Occipital lobe (tissue), 3 donors: ENCODE measurements at places on chromosomes 6 and 20.

GRCh38 chr6:143206550-143206949, 145.9 kb downstream of the AIG1 start:
- no peak for DNase-seq

DNA sequence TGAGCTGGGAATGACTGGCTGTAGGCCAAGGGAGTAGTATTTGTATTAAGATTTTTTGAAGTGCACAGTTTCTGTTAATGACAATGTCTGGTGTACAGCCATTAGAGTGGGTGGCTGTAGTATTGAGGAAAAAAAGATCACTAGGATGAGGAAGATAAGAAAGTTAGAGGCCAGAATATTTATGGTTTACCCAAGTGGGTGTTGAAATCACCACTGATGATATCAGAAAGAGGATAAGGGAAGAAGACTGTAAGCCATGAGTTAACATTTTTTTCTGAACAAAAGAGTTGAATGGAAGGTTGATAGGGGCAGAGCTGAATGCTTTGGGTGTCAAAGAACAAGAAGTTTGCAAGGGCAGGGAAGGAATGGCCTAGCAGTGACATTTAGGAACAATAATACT, 104.7 kb downstream of the PRDM13 start:
- DNase-seq = no peak

DNA sequence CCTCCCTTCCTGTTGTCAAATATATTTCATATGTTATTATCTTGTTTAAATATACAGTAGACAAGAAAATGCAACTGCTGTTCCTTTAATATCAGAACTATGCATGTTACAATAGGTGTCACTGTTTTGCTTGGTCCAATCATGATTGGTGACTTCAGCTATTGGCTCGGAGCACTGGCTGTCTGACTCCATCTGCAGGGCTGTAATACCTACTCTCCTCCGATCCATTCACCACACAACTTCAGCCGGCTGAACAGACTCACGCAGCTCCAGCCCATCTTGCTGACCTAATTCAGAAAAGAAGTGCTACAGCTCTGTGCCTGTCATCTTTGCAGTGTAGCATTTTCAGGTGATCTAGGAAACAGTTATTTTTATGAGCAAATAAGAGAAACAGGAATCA, at the start of gene BTBD3:
Gene BTBD3 (plus strand): TSS at position 231 of the 400 bp plus-strand sequence. CDS start 383 bp downstream, outside the sequence.
- peak; percentile 78 for DNase-seq

GRCh38 chr6:53598265-53598907, 53.5 kb upstream of the GCLC start:
- no peak for DNase-seq

DNA sequence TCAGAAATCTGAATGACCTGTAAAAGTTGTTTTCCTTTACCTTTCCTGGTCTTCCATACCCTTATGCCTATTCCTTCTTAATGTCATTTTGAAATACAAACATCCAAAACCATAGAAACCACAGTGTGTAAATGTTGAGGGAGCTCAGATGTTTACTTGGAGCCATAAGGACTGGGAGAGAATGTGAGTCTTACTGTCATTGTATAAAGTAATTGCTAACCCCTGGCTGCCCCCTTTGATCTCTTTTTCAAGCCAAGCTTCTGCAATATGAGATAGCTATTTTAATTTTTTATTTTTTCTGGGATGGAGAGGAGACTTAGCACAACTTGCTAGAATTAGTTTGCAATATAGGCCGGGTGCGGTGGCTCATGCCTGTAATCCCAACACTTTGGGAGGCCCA, 124.4 kb upstream of the AKIRIN2 start:
- DNase-seq = no peak

GRCh38 chr6:6557504-6557839, 31.0 kb upstream of the LY86 start:
- no peak for DNase-seq

GRCh38 chr6:134162932-134163331, 110.5 kb upstream of the SLC2A12 start:
- DNase-seq = no peak

- no peak for DNase-seq
These were observed 27.9 kb downstream of the CDC5L start for GRCh38 chr6:44415449-44415848.

DNA sequence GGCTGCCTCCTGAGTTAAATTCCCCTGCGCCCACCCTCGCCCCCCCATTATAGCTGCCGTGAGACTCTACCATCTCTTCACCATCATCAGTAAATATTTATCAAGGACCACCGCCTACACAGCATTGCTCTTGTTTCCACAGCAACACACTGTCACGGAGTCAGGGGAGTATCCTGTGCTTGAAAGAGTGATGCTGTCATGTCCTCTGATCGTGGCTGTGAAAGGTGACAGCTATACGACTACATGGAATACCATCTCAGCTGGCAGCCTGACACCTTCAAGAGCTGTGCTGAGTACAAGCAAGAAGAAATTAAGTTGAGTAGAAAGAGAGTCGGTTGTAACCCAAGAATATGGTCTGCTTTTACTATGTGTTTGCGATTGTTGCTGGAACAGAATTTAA, 3.4 kb downstream of the PTPRT start:
- no peak for DNase-seq

GRCh38 chr6:150312395-150312794, 56.4 kb upstream of the IYD start:
- no peak for DNase-seq

GRCh38 chr6:33698494-33698893, 13.0 kb downstream of the UQCC2 start:
- DNase-seq = no peak

GRCh38 chr6:54238396-54238795, 69.8 kb upstream of the TINAG start:
- DNase-seq = no peak

DNA sequence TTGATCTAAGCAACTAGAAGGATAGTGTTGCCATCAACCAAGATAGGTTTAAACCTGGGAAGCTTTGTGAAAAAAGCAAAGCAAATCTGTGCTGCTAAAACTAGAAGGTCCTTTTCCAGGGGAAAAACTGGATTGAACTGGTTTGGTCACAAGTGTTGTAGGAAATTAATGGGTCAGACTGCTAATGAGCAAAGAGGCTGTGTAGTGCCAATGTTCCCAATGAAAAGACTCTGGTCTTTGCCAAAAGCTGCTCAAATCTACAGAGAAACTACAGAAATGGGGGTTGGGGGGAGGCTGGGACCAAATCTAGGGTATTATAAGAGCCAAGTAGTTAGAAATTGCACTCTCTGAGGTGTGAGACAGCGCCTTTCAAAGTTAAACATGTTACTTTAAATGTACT, 85.0 kb downstream of the PLCG1 start:
- no peak for DNase-seq

- no peak for DNase-seq
These were observed 39.3 kb downstream of the VAPB start for GRCh38 chr20:58428364-58428763.

- DNase-seq = no peak
These were observed 423.1 kb upstream of the RNF217 start for GRCh38 chr6:124539096-124539495.

GRCh38 chr20:8509809-8510208, 377.7 kb downstream of the PLCB1 start:
- DNase-seq = no peak

GRCh38 chr20:57122536-57123489, 143.6 kb downstream of the BMP7 start:
- DNase-seq = no peak

DNA sequence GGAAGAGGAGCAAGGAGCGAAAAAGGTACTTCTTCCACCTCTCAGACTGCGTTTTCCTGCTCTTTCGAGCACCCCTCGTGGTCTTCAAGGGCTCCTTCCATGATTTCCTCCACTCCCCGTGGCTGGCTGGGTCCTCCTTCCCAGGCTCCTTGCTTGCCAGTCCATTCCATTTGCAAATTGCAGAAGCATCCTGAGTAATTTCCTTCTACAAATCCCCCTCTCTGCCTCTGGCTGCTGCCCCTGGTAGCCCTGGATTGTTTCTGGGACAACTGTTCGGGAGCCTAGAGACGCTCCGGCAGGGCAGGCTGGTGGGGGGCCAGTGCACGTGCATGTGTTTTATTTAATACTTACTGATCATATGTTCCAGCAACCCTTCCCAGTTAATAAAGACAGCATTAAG, 173.1 kb downstream of the ZMYND8 start:
- DNase-seq = no peak

- no peak for DNase-seq
These were observed 418.7 kb downstream of the PREX1 start for GRCh38 chr20:48409055-48409615.

- peak; percentile 76 for DNase-seq
These were observed 204.7 kb upstream of the ARG1 start for GRCh38 chr6:131368198-131368911.

GRCh38 chr6:40287296-40287850, 299.8 kb downstream of the LRFN2 start:
- no peak for DNase-seq

- no peak for DNase-seq
These were observed 225.6 kb upstream of the JARID2 start for GRCh38 chr6:15020119-15020770.

DNA sequence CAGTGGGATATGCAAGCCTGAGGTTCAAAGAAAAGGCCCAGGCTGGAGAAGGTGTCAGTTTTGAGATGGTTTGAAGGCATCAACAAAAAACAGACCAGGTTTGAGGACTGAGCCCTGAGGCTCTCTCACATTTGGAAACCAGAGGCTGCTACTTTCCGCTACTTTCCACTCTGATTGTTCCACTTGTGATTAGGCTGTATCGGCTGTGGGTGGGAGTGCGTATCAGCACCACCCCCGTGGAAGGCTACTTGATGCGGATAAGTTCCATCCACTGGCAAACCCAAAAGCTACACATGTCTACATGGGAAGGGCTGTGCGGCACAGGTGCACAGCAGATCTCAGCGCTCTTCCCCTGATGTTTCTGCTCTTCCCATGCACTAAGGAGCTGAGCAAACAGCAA, 198.7 kb downstream of the GMPR start:
- no peak for DNase-seq

GRCh38 chr6:168358842-168359420, 39.4 kb upstream of the DACT2 start:
- DNase-seq = no peak

GRCh38 chr20:16474363-16474762, 98.9 kb downstream of the KIF16B start:
- no peak for DNase-seq
